ENCODE measurements at places on chromosomes 3 and 15.

GRCh38 chr3:142896201-142896755 lies 7.4 kb upstream of the PCOLCE2 start:
- no peak for DNase-seq

DNA sequence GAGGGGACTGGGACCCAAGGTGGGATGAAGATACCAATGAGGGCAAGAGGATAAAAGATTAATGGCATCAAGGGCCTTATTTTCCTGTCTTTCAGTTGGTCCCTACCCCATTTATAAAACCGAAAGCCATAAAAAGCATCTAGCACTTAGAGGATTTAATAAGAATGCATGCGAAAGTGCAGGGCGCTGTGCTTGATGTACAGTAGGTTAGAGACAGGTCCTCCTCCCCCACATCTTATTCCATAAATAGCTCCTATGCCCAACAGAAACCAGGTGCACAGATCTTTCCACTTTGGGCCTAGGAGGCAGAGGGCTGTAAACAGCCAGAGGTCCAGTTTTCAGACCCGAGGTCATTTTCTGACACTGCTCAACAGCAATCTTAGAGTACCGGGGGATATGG lies 1.2 kb downstream of the LPCAT4 start:
- peak; percentile 72 for DNase-seq

DNA sequence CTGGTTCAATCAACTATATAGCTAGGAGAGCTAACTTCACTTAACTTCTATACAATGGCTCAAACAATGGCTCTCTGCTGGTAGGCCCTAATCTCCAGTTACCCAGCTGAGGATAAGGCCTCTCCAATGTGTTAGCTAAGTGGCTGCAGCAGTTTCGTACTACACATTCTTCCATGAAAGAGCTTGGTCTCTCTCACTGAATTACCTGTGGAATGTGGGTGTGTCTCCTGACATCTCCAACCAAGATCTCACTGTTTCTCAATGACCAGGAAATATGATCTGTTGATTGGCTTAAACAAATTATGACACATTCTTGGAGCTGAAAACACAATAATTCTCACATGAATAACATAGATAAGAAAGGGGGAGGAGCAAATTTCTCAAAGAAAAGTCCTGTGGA lies 169.8 kb upstream of the ROBO1 start:
- DNase-seq: no peak

- DNase-seq: no peak
Observed at GRCh38 chr3:29128001-29128400, 152.9 kb upstream of the RBMS3 start.

GRCh38 chr3:39000008-39000450 lies 51.7 kb downstream of the SCN11A start:
- peak; percentile 63 for DNase-seq

DNA sequence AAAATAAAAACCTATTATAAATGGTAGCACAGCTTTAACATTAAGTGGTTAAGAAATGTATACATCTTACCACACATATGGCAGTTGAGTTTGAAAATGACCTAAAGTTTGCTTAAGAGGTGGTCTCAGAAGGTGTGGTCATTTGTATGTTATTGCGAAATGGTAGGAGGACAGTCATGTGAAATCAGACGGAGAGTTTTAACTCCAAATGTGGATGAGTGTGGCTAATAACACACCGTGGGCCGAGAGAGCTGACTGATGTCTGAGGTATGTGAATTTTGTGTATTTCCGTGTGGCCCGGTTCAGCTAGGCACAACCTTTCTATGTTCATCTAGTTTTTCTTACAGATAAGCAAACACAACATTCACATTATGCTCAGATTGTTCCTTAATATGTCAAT lies 71.9 kb downstream of the ARNT2 start:
- DNase-seq: no peak

DNA sequence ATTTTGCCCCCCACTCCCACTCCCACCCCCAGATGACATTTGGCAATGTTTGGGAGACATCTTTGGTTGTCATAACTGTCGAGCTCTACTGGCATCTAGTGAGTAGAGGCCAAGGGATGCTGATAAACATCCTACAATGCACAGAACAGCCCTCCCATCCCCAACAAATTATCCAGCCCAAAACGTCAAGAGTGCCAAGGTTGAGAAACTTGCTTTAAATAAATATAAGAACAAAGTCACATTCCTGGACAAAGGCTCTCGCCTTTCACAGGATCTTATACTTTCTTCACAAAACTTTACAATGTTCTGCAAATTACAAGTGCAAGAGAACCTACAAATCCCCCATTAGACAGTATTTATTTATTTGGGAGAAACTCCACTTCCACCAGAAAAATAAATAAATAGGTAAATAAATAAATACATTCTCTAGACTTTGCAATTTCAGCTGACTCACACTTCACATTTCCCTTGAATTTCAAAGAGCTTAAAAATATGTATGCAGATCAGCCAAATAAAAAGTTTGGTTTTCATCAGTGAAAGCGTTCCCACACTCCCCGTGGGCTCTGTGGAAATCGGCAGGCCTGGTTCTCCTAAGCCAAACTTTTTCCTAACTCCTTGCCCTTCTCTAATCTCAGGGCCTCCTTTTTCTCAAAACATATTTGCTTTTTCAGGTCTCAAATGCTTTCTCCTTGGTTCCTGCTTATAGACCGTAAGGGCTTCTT lies 12.7 kb upstream of the CPA3 start:
- DNase-seq: no peak

GRCh38 chr3:102113421-102114041 lies 264.2 kb downstream of the NFKBIZ start:
- no peak for DNase-seq

GRCh38 chr3:49841126-49841696 lies 15.2 kb downstream of the TRAIP start:
- peak; percentile 14 for DNase-seq

- DNase-seq: no peak
Observed at GRCh38 chr3:59940718-59941117, 890.9 kb upstream of the CFAP20DC start.

DNA sequence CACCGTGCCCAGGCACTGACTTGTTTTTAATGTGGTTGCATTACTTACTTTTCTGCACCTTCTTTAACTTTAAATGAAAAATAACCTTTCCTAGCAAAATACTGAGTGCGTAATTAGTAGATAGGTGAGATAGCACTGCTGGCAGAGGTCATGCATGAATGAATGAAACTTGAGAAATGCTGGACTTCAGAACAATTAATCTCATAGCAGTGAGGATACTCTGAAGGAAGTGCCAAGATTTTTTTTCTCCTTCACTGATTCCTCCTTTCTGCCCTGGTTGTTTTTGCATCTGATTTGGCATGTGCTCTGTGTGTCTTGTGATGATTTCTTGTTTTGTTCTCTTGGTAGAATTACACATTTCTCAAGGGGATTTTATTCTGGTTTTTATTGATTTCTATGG lies 378.9 kb downstream of the PTPRG start:
- DNase-seq: no peak

DNA sequence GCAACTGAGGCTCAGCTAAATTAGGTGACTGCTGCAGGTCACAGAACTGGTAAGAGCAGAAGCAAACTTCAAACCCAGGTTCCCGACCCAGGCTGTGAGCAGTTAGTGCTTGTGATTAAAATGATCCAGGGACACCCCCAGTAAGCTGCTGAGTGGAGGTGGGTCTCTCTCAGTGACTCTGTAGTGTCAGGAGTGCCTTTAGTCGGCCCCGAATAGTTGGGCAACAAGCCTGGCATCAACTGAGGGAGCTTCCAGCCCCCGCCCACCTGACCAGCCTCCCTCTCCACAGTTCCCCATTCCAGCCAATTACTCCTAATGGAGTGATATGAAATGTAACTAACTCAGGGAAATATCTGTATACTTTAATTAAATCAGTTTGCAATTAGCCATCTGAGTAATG lies 168.0 kb upstream of the SMAD3 start:
- DNase-seq: no peak

- DNase-seq: peak; percentile 97
Observed at GRCh38 chr3:57755741-57756527, at the start of gene SLMAP. SLMAP (plus strand) TSS chr3:57756309; CDS start chr3:57757652, 1,343 bp downstream.
